Stimulated activated CD8-positive, alpha-beta memory T cell treated with anti-CD3 and anti-CD28 coated beads, Interleukin-15, amount 100 ng/mL, for 24 hours (primary cell): ENCODE measurements at places on chromosomes 3 and 15.

GRCh38 chr3:135444058-135444457 lies 521.5 kb upstream of the PPP2R3A start:
- DNase-seq = no peak

DNA sequence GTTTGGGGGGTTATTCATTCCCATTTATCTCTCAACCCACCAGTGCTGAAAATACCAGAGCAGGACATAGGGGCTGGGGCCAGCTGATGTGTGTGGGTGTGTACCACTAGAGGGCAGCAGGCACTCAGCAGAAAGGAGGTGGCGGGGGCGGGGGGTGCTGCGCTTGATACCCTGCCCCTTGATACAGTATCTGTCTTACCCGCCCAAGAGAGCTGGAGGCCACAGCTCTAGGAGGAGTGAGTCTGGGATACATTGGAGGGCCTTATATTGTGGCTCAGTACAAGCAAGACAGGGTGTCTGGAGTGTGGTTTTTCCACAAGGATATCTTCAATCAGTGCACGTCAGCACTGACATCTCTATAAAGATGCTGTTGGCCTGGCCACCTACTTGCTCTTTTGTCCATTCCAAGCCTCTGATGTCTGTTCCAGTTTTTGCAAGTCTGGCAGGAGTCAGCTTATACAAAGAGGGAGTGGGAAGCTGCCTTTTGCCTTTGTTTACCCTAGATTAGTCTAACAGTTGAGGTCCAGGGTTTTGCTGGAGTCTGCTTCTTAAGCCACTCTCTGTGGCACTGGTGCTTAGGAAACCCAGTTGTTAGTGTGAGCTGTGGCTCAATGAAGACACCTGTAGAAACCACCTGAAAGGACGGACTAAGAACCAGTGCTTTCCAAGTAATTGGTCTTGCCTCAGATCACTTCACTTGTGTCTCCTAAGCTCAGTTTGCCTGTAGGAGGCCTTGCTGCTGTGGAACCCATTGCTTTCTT lies 1.5 kb upstream of the RBM15B start:
- DNase-seq = no peak

DNA sequence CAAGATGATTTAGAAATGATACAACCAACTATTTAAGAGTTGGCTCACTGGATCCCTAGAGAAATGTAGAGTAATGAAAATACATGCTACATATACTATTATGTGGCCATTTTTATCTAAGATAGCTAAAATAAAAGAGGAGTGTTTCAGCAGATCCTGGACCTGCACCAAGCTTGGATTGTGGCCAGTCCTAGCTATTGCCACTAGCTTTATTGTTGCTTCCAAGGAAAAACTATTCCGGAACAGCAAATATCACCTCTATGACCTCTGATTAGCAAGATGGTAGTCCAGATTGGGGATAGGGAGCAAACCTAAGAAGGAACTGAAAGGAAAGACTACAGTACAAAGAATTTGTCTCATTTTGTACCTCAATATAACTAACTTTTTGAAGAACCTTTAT lies 63.7 kb upstream of the NDN start:
- no peak for DNase-seq

DNA sequence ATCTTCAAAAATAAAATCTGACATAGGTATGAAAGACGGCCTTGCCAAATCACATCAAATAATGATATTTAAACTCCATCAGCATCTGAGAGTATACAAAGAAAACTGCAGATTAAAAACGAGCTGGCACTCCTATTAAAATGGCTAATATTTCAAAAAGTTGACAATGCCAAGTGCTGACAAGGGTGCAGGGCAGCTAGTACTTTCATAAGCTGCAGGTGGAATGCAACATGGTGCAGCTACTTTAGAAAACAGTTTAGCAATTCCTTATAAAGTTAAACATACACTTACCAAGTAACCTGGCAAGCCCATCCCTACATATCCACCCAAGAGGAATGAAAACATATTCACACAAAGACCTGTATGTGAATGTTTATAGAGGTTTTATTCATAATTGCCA lies 23.0 kb downstream of the TBC1D2B start:
- DNase-seq = no peak

- peak; percentile 16 for DNase-seq
Observed at GRCh38 chr3:45664578-45664977, 24.6 kb upstream of the SACM1L start.

DNA sequence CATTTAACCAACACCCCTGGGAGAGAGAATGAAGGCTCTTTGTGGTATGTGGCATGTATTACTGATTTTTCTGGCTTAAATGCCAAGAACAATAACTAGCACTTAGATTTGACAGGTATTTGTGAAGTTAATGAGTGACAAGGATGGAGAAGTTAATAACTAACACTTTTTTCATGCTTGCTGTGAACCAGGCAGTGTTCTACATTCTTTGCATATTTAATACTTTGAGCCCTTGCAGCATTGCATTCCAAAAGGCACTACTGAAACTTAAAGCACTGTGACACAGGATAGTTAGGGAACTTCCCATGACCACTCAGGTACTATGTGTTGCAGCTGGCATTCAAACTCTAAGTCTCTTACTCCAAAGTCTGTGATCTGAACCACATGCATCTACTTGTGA lies 650.6 kb downstream of the ZPLD1 start:
- DNase-seq = no peak

DNA sequence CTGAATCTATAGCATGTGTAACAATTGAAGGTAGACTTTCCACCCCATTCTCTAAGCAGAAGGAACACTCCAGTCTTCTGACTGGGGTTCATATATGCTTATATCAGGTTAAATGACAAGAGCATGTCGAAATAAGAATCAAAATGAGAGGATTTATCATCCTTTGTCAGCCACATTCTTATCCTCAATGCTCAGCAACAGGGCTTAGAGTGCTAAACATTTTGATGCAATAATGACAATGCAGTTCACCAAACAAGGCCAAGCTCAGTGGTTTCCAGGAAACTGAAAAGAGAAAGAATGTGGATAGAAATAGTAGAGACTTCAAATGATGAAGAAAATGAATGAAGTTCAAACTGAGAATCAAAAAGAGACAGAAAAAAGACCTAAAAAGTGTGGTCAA lies 78.0 kb downstream of the FSIP1 start:
- no peak for DNase-seq

DNA sequence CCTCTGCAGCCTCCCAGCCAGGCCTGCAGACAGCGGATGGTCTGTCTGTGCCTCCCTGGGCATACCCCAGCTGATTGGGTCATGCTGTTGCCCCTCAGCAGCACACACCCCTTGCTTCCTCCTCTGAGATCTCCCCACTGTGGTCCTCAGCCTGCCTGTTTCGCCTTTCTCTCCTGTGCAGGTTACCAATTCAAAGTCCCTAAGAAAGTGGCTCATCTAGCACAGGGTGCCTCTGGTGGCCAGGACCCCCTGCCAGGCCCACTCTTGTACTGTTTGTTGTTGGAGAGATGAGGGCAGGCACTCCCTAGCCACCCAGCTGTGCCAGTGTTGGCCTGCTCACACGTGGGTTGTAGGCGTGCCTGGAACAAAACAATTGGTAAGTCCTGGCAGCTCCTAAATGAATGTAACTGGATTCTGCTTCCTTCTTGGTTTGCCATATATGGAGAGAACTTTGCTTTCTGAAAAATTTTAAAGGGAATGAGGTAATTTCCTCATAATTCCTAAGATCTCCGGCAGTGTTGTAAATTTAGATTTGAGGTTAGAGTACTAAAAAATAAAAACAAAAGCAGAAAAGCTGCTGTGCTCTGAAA lies 213.2 kb upstream of the IL12A start:
- no peak for DNase-seq

DNA sequence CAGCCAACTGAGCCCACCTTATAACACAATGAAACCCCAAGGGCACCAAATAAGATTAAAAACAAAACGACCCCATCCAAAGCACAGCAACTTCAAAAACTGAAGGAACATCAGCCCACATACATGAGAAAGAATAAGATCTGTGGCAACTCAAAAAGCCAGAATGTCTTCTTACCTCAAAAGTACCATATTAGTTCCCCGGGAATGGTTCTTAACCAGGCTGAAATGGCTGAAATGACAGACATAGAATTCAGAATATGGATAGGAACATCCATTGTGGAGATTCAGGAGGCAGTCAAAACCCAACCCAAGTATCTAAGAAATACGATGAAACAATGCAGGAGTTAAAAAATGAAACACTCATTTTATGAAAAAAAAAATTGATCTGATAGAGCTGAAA lies 222.3 kb downstream of the SCAPER start:
- DNase-seq = no peak

DNA sequence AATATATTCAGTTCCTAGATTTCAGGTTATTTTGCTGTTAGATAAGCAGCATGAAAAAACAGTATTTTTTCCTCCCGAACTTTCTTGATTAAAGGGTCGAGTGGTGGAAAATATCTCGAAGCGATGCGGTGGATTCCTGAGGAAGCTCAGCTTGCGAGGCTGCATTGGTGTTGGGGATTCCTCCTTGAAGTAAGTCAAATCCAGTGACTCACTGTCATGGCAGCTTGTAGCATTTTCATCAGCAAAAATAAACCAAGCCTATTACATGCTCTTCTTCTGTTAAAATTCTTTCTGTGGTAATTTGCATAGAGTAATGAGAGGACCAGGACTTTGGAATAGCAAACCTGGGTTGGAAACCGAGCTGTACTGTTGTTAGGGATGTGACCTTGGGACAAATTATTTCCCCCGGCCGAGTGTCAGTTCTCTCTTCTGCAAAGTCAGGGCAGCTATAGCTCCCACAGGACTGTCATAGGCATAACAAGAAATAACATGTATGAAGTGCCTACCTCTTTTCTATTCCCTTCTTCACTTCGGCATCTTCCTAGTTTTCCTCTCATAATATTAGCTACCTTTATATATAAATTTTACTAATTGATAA lies 75.6 kb downstream of the UBP1 start:
- DNase-seq = no peak

DNA sequence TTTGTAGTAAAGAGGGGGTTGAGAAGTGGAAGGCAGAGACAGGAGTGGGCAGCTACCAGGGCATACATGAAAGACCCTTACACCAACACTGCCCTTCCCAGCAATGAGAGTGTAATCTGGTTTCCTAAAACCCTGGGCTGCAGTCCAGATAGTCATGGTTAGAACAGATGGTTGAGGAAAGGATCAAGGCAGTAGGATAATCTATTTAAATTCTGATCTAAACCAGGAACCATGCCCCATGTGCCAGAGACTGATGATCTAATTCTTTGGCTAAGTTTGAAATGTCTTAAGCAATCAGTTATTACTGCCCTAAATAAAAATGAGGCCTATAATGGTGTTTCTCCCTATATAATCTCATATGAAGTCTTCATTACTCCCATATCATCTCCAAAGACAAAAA lies 59.6 kb downstream of the PRTG start:
- DNase-seq = no peak

DNA sequence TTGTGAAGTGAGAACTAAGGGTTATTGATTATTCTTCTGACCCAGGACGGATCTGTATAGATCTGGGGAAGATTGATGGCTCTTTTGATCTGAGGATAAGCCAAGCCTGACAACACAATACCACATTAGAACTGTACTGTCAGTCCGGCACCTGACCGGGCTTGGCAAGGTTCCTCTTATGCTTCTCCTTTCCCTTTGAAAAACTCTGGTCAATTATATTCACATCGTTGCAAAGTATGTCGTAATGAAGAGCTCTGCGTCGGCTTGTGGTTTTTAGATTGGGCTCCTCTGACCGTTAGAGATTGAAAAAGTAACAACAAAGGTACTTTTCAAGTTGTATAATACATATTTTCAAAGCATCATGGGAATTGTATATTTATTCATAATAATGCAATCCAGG lies 389.8 kb downstream of the NR2F2 start:
- no peak for DNase-seq

DNA sequence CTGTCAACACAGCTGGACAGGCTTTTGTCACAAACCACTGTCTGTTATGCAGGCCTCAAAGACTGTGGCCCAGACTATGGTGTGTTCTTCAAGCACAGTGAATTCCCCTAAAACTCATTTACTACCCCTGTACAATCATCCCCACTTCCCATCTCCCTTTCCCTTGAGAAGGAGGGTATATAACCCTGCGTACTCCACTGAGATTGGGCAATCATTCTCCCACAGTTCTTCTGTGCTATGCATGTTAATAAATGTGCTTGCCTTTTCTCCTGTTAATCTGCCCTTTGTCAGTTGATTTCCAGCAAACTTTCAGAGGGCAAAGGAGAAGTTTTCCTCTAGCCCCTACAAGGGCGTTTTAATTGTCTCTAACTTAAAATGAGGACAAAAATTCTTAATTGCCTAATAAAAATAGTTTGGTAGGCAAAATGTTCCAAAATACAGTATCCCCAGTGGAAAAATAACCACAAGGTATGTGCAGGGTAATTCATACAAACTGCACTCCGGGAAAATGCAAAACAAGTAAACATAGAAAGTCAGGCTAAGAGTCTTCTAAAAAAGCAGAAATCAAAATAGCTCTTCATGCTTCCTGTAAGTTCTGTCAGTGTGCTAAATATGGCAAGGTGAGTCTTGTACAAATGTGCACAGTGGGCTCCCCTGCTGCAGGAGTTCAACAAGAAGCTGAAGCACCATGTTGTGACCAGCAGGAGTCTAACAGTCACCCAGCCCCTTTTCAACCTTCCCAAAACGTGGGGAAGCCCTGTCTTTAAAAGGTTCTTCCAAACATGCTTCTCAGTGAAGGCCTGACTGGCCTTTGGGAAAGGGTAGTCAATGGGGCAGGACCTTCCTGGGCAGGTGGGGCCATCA lies 10.2 kb downstream of the ATP10A start:
- no peak for DNase-seq

DNA sequence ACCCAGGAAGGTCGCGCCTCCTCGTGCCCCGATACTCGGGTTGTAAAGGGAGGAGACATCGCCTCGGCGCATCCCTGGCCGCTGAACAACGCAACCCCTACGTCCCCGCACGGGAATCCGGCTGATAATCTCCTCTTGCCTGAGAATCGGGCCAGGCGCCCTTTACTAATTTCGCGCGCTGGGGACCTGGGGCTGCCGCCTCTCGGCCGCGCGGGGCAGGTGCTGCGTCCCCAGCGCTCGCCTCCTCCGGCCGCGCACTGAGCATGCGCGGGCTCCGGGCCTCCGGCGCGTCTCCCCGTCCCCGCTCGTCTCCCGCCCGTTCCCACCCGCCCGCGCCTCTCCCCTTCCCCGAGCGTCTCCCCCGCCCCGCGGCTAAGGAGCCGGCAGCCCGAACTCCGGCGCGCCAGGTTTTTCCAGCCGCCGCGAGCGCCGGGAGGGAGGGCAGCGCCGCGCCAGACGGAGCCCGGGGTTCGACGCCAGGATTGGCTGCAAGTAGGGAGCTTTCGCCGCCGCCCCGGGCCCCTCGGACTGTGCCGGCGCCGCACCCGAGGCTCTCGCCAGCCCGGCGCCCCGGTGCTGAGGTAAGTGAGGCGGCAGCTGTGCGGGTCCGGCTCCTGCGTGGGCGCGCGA lies at the start of gene CNTN4:
Gene CNTN4 (plus strand): TSS at position 469 of the 630 bp plus-strand sequence.
- no peak for DNase-seq

DNA sequence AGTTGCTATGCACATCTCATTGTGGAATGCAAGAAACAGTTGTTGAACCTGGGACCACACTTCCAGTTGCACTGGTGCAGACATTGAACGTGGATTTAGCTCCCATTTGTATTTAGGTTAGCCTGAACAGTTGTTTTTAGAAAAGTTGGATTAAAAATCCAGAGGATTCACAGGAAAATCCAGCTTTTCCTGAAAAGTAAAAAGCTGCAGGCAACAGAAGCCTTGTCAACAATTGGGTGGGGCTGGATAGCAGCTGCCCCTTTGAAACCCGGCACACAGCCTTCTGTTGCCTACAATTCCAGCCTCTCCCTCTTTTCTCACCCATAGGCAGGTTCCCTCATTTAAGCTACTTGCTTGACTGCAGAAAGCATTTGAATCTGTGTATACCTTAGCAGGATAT lies 165.3 kb upstream of the TBL1XR1 start:
- no peak for DNase-seq
